Activated CD4-positive, alpha-beta memory T cell treated with anti-CD3 and anti-CD28 coated beads for 36 hours (primary cell): ENCODE measurements at places on chromosomes 7 and 10. TPM values are rescaled to one million over a fixed set of nuclear protein-coding genes. Genes with fewer than 3 reads are reported as not detected.

GSDME gene
- total RNA-seq: 4.7 TPM

PPP1R17 gene
- total RNA-seq: not detected

COL28A1 gene
- total RNA-seq: not detected

RHOBTB1 gene
- not detected for total RNA-seq

CACNB2 gene
- not detected for total RNA-seq

SGPL1 gene
- total RNA-seq: 65.6 TPM

CYP26C1 gene
- total RNA-seq: not detected

SSBP1 gene
- 234 TPM for total RNA-seq
